Astrocyte of the spinal cord (primary cell): ENCODE measurements at places on chromosomes 5 and 9.

DNA sequence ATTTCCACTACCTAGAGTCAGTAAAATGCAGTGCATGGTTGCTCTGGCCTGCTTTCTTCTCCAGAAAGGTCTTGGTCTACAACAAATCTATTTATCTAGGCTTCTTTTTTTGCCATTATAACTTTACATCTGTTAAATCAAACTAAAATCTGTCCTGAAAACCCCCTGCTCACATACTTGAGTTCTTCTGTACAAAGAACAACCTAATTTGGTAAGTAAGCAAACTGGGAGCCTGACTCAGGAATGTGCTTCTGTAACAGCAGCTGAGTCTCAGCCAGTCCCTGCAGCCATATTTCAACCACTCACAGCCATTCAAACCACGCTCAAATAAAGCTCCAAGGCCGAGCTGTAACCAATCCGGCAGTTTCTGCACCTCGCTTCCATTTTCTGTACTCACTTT lies 95.8 kb downstream of the PLPP1 start:
- DNase-seq, result peak; percentile 88

- peak; percentile 56 for DNase-seq
These were observed 243.8 kb downstream of the CSNK1G3 start for GRCh38 chr5:123755653-123756317.

DNA sequence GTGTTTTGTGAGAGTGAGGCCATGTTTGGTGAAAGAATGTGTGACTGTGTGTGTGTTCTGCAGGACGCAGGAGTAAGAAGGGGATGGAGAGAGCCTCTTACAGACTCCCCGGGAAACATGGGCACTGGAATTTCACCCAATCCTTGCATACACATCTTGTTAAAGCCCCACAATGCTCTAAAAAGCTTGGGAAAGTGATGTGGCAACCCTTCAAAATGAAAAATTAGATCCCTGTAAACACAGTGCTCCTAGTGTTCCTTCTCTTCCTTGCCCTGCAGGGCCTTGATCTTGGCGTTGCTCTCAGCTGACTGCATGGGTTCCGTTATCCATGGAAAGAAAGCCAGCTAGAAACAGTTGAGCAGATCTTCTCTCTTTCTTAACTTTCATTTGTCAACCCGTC lies 701.7 kb downstream of the SEMA5A start:
- no peak for DNase-seq

- DNase-seq, result no peak
These were observed 54.3 kb downstream of the ADRB2 start for GRCh38 chr5:148880696-148881095.

DNA sequence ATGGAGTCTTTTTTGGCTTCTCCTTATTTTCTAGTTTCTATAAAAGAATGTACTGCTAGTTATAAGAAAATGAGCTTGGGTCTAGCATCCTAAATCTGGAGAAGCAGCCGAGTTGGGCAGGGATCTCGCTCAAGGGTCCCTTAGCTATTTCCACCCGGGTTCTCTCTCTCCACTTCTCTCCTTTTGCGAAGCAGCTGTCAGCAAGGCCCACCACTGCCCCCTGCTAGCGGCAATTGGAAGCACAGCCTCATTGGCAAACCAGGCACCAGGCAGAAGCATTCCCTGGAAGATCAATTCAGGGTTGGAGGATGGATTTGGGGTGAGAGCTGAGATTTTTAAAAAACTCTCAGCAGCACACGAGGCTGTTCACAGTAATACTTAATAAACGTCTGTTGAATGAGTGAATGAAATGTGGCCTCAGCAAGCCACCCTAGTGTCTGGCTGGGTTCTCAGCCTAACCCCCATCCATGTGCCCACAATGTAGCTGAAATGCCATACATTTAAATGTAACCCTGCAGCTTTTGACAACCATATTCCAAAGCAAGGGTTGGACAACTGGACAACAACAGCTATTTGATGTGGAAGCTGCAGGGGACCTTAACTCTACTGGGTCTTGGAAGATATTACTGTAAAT lies 34.6 kb upstream of the TNIP1 start:
- peak; percentile 59 for DNase-seq

DNA sequence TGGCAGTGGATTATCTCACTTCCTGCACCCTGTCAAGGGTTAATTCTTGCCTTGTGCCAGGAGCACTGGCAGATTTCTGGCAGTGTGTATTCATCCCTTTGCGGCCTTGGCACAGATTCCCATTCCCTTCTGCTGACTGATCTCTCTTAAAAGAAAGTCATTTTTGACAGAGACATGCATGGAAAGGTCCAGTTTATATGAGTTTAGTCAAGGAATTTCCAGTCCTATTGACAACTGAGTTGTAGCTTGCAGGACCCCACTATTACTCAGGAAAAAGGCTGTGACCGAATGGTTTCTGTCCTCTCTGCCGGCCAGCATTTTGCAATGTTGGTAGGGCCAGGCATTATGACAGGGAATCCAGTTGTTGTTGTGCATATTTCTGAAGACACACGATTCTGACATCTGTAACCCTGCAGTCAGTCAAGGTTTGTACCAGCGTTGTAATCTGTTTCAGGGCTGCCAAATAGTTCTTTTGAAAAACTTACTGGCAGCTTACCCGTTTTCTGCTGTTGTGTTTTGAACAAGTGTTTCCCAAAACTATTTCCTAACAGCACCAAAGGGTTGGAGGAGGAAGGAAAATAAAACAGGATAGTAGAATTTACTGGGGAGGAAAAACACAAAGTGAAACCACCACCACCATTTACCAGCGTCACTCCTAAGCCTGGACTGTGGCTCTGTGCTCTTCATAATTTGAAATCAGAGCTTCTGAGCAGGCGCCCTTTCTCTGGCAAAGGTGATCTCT lies 243.4 kb upstream of the KLF4 start:
- peak; percentile 67 for DNase-seq

DNA sequence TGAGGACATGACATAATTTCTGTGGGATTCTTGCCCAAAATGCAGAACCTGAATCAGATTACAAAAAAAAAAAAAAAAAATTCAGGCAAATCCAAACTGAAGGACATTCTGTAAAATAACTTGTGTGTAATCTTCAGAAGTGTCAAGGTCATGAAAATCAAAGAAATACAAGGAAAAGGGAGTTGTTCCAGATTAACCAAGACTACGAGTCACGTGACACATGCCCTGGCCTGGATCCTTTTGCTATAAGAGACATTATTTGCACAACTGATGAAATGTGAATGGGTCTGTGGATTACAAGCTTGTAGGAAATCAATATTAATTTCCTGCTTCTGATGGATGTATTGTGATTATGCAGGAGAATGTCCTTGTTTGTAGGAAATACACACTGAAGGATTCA lies 216.8 kb upstream of the NFIL3 start:
- DNase-seq, result no peak

- DNase-seq, result no peak
These were observed 112.9 kb downstream of the CHSY3 start for GRCh38 chr5:130017173-130017572.

GRCh38 chr5:122611406-122611805 lies 163.5 kb upstream of the SNX2 start:
- DNase-seq, result no peak

GRCh38 chr9:113381909-113382411 lies 5.2 kb upstream of the HDHD3 start:
- no peak for DNase-seq

- no peak for DNase-seq
These were observed 235.3 kb downstream of the PRDM9 start for GRCh38 chr5:23742701-23743100.

DNA sequence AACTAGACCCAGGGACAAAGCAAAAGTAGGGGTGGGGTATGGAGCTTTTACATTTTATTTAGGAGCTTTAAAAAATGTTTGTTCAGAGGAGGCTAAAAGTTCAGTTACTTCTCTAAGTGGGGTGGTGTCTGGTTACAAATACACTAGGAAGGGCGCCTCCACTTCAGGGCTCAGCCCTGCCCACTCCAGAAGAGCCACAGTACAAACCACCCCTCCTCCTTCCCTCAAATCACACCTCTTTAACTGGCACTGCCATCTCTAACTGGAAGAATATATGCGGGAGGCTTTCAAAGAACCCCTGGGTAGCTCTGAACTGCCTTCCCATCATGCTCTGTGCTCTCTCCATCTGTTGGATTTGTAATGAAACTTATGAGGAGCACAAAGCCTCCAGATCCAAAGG lies 98.8 kb upstream of the NFIB start:
- no peak for DNase-seq

DNA sequence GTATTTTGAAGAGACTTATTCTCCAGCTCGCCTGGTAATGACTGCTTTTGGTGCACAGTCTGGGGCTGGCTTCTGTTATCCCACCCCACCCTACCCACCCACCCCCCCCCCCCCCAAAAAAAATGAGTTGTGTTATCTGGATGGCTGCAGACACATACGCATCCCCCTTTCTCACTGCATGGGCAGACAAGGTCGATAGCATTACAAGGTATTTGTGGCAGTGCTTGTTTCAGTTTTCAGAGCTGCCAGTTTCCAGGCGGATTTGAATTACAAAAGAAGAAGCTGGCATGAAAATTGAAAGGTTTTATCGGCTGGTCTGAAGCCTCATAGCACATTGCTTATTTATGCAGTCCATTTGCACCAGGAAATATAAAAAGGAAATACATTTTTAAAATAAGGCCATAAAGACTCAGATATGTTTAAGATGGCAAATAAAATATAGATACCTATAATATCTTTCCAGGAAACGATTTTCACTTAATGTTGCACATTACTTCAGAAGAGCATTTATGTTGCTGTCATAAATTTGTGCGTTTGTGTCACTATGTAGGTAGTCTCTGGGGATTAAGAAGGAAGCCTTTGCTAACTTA lies 85.1 kb upstream of the GRHPR start:
- DNase-seq, result no peak
